ENCODE measurements at places on chromosomes 3 and 15.

DNA sequence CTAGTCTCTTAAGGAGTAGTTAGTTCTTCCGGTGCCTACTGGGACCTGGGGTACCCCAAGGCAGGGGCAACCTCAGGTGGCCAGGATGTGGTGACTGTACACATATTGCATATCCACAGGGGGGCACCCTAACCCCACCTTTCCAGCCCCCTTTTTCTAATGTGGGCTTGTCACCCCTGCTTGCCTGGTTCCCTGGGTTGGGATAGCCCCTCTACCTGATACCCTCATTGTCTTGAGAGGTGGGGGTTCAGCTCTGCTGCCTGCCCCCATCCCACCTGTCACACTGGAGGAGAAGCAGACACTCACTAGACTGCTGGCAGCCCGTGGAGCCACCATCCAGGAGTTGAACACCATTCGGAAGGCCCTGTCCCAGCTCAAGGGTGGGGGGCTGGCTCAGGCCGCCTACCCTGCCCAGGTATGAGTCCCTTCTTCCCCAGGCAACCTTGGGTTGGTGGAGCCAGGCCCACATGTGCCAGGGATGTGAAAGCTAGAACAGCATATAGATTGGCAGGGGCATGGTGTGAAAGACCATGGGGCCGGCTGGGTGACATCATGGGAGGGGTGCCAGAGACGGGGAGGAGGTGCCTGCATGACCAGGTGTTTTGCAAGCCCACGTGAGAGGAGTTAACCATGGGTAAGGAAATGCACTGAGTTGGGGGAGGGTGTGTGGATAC, 4.0 kb downstream of the GLYCTK start:
- no peak for DNase-seq

- DNase-seq, result no peak
These were observed 648.9 kb upstream of the ALCAM start for GRCh38 chr3:104717828-104718196.

DNA sequence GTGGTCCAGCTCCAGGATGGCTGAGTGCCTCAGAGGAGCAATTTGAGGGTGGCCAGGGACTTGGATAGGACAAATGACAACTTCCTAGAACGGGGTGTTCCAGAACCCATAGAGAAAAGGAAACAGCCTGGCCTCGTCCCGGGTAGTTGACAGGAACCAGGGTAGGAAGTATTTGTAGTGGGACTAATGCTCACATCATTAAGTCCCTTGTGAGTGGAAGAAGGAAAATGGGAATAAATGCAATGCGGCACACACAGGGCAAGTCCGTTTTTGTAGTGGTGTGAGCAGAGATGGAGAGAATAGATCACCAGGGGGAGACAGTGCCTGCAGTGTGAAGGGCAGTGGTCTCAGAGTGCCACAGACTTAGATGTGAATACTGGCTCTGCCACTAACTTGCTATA, 19.6 kb downstream of the TIMP4 start:
- no peak for DNase-seq

DNA sequence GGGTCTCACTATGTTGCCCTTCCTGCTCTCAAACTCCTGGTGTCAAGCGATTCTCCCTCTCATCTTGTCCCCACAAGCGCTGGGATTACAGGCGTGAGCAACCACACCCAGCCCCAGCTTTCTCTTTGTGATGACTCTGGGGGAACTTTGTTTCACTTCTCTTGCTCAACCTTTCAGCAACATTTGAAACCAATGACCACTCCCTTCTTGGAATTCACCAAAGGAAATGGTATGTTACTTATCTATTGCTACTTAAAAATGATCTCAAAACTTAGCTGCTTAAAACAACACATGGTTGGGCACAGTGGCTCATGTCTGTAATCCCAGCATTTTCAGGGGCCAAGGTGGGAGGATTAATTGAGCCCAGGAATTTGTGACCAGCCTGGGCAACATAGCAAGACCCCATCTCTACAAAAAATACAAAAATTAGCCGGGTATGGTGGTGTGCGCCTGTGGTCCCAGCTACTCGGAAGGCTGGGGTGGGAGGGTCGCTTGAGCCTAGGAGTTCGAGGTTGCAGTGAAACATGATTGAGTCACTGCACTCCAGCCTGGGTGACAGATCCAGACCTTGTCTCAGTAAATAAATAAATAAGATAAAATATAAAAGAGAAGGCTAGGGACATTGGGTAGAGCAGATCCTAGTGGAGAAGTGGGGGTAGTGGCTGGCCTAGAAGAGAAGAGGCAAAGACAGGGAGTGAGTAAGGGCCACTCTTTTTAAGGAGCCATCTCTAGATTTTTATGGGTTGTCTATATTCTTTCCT, 10.3 kb upstream of the COPG1 start:
- DNase-seq, result no peak

- DNase-seq, result no peak
These were observed 150.1 kb downstream of the MEX3B start for GRCh38 chr15:81895723-81896122.

GRCh38 chr3:43302116-43302880, 16.0 kb downstream of the SNRK start:
- DNase-seq, result no peak

DNA sequence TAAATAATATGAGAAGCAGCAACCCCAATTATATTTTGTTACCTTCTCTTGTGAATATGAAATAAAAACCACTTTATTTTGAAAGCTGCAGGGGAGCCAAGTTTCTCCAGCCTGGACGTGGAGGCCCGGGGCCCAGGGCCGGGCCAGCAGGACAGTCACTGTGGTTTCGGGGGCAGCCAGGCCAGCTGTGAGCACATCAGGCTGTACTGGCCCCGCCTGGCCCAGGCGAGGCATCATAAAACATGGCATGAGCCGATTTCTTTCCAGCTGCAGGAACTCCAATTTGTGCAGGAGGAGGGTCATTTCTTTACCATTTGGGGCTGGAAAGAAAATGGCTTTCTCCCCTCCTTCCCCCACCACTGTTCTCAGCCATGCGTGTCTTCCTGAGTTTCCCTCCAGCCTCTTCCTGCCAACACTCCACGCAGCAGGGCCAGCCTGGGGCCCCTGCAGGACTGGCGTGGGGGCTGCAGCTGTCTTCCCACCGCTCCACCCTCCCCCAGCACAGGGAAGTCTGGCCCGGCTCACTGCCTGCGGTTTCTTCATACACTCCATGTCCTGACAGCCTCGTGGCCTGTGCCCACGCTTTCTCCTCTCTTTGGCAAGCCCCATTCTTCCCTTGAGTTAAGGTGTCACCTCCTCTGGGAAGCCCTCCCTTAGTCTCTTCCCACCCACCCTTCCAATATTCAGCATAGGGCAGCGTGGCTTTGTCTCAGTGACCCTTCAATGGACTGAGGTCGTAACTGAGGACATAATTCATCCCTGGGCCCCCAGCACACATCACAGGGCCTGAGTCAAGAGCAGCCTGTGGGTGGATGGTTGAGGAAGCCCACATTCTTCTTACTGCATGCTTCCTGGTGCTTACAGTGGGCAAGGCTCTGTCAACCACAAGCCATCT, 135.8 kb downstream of the CHSY1 start:
- DNase-seq, result no peak

- DNase-seq, result no peak
These were observed 27.3 kb downstream of the CCDC33 start for GRCh38 chr15:74263466-74263865.

- DNase-seq, result no peak
These were observed 129.8 kb upstream of the GBE1 start for GRCh38 chr3:81891055-81891895.

GRCh38 chr3:184549796-184550577, 11.6 kb upstream of the EPHB3 start:
- DNase-seq, result no peak

GRCh38 chr3:32901005-32901932, 50.2 kb upstream of the CCR4 start:
- DNase-seq, result no peak

DNA sequence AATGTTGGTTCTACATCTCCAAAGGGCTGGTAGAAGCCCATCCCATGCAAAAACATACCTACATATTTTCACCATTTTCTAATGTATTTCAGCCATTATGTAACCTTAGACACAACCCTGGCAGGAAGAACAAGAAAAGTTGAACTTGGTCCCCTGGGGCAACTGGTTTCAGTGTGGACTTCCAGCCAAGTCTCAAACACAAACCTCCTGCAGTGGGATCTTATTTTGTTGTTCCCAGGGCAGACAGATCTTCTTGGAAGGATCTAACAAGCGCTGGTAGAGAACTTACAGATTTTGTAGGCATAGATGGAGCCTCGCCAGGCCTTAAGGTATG, 96.3 kb downstream of the ADAMTS17 start:
- DNase-seq, result no peak

GRCh38 chr3:127791221-127791913, 30.9 kb downstream of the MGLL start:
- no peak for DNase-seq

- DNase-seq, result no peak
These were observed 77.1 kb downstream of the TRIM42 start for GRCh38 chr3:140754936-140755335.

DNA sequence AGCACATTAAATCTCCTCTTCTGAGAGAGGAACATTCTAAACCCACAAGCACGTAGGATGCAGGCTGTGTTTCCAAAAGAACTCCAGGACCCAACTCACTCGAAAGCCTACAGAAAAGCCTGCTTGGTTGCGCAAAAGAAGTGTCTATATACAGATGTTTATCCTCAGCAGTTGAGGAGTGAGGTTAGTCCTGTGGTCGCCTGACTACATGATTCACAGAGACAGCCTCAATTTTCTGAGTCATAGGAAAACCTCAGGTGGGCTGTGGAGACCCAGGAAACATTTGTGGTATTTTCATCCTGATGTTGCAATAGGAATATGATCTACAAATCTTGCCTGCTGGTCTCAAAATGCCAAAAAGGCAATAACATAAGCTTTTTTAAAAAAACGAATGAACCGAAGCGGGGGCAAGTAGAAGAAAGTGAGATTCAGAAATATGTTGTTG, 183.8 kb upstream of the THRB start:
- no peak for DNase-seq

DNA sequence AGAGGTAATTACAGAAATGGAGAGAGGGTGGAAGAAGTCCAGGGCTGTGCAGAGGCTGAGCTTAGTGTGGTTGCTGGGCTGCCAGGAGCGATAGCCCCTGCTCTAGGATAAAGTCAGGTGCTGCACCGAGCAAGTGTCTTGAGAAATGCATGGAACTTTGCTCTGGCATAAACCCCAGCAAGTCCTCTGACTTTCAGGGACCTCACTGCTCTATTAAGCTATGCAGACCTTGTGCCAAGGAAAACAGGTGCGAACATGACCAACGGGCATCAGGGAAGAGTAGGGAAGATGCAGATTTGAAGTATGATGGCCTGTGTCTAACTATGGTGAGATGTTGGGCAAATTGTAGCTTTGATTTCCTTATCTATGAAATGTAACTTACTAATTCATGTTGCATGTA, 416.8 kb downstream of the NR2F2 start:
- no peak for DNase-seq

DNA sequence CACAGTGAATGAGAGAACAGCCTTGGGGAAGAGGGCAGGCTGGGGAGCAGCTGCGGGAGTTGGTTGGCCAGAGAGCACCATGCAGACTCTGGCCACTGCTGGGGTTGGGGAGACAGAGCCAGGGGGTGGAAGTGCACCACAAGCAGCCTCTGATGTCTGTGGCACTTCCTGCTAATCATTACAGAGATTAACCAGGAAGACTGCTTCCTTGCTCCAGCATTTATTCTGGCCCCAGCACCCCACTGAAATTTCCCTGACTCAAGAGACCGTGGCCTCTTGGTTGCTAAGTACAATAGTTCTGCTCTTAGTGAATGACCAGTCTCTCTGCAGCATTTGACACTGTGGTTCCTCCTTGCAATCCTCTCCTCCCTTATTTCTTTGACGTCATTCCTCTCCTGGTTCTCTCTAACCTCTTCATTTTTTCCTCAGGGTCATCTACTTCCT, 266.2 kb upstream of the ROPN1 start:
- no peak for DNase-seq

- peak; percentile 97 for DNase-seq
These were observed at the start of gene QRICH1 for GRCh38 chr3:49093853-49094767. Gene QRICH1, minus strand, starts transcription at chr3:49094071. Its CDS starts 17,054 bp downstream, at chr3:49077017.

GRCh38 chr3:160757233-160758106, 1.4 kb downstream of the PPM1L start:
- no peak for DNase-seq

DNA sequence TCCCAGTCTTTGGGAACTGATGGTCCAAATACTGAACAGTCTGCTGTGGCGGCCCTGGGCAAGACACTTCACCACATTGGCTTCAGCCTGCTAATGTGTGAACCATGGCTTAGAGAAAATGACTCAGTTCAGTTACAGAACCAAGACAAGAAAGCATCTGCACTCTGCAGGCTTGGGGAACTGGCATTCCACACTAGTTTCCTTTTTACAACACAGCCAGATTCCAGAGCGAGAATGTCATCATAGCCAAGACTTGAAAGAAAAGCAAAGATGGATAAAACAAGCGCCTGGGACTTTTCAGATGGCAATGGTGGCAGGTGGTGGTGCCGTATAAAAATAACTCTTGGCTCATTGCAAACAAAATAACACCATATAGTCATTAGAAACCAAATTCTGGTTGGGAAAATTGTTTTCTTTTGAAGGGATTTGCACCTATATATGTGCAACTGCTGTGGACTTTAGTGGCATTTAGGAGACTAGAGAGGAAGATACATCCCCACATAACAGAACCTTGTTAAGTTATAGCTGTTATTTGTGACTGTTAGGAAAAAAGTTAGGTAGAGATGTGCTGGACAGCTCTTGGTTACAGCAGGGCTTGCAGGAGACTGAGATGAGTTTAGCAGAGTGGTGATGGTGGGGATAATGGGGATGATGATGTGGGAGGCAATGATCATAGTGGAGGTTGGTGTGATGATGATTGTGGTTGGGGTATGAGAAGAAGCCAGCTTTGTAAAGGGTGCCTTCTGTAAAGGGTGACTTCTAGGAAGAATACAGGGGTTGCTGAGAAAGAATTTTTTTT, 273.6 kb downstream of the THRB start:
- no peak for DNase-seq

GRCh38 chr15:27065151-27065550, 94.2 kb downstream of the GABRG3 start:
- no peak for DNase-seq

Measured in esophagus squamous epithelium (tissue), 5 donors.